Activated CD4-positive, CD25-positive, alpha-beta regulatory T cell (primary cell): ENCODE measurements at places on chromosomes 3 and 15.
A peak's percentile ranks its signal among the peaks of the same experiment; 100 is the strongest.

GRCh38 chr3:36837089-36837488, 72.7 kb upstream of the DCLK3 start:
- no peak for DNase-seq

DNA sequence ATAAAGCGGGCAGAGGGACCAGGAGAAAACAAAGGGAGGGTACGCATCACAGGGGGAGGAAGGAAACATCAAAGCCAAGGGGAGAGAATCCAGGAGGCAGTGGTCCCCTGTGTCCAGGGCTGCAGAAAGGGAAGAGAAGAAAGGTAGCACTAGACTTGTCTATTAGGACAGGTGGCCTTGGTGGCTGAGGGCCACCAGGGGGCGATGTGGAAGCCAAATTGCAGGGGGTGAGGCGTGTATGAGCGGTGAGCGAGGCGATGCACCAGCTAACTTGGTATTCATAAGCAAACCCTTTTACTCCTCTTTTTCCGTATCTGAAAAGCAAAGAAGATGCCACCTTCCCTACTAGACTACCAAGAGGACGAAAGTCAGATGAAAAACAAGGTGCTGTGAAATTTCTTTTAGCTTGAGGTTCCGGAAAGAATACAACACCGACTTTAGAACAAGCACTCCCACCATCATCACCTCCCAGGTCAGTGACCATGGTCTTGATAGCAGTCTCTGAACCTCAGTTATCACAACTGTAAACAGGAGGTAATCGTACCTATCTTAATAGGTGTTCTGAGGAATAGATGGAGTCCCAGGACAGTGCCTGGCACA, 654.4 kb upstream of the ADAMTS9 start:
- DNase-seq = no peak

DNA sequence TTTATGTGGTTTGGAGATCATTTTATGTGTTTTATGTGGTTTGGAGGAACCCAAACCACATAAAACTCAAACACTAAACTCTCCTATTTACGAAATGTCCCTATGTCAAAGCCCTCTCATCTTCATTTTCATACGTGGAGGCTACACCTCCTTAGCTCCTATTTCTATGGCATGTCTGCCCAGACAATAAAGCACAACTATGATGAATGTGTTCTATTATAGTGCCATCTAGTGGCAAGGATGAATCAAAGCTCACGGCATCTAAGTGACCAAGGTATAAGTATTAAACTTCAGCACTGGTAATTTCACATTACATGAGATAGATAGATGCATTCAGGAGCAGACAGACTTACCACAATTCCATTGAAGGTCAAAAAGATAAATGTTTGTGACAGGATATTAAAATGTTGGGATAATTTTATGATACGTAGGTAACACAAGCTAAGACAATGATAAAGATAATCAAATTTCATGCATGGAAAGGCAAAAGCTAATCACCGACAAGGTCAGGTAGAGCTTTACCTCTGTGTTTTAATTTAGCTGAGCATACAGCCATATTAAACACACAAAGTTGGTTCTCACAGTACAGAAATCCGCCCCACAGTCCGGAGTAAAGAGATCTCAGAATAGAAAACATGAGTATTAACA, 130.6 kb upstream of the FHIT start:
- no peak for DNase-seq

DNA sequence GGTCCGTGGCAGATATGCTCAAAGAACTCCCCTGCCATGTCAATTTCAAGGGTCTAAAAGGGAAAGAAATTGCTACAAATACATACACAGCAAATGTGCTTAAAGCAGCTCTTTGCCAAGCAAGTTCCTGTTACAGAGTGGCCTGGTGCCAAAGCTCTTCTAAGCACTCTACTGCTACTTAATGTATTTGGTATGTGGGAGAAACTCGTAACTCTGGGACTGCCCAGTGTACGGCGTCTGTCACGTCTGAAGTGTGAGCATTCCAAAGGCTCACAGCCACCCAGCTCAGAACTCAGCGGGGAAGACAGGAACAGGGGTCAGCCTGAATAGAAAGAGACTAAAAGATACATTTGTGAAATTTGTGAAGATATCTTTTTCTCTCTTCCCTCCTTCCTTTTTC, 54.6 kb downstream of the RBMS3 start:
- DNase-seq = no peak

- no peak for DNase-seq
Observed at GRCh38 chr3:127970966-127971592, 56.0 kb downstream of the KBTBD12 start.

DNA sequence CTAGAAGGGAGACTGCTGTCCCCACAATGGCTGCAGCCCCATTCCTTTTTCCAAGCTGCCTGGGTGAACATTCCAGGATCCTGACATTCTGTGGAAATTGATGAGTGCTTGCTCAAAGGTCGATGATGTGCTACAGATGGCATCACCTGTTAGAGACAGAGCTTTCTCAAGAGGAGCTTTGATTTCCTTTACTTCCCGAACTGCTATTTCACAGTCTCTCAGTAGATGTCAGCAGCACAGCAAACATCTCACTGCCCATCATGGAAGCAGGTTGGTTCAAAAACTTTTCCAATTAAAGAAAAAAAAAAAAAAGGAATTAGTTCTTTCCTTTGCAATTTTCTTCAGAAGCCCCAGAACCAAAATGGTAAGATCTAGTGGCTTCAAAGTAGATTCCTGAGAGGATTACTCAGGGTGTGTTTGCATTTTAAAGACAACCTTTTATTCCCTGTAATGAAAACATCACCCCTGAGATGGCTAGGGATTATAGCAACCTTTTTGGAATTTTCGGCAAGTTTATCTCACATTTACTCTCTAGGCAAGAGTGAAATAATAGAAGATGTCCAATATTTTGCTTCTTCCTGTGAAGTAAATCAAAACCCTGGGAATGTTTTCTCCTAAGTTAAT, 44.8 kb downstream of the POLR2M start:
- DNase-seq = no peak

- no peak for DNase-seq
Observed at GRCh38 chr15:76282465-76282864, 28.8 kb downstream of the ETFA start.

DNA sequence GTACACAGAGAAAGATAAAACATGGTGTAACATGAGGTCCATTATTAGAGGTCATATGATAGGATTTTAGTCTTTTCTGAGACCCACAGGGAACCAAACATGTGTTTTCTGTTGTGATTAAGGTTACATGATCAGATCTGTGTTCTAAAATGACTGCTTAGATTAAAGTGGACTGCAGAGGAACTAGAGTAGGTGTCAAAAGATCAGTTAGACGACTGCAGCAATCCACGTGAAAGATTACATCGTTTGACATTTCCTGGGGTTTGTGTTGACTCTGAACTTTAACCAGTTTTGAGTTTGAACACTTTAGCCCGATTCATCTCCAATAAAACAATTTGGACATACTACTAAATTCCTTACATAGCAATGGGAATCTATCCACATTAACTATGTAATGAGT, 5.1 kb downstream of the MIX23 start:
- DNase-seq = no peak

DNA sequence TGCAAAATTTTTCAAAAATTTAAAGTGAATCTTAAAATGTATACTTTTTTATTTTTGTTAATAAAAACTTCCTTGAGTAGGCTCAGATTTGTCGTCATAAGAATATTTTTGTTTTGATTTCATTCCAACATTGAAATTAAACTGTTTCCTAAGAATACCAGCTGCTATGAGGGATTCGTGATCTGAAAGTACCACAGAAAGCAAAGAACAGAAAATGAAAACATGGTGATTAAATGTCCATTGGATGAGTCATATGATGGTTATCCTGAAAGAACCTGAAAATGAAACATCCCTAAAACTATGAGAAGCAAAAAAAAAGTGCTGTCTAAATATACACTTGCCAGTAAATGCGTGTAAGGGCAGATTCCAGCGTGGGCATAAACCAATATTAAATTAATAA, 143.8 kb downstream of the GMNC start:
- DNase-seq = no peak

DNA sequence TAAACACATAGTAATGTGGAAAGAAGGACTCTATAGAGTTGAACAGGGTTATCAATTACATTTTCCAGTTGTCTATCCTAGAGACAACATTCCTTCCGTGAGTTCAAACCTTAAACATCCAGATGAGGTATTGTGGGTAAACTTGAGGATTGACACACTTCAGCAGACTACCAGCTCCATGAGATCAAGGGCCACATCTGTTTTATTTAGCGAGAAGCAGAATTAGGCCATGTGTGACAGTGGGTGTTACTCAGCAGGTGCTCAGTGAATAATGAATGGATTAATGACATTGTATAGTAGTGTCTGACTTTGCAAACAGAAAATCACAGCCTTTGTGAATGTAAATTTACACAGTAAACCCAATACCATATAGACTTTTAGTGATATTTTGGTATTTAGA, 941.1 kb upstream of the CFAP20DC start:
- no peak for DNase-seq

GRCh38 chr3:37136067-37136466, 38.3 kb downstream of the LRRFIP2 start:
- DNase-seq = no peak

GRCh38 chr15:66893294-66893693, 172.1 kb upstream of the SMAD3 start:
- DNase-seq = no peak

DNA sequence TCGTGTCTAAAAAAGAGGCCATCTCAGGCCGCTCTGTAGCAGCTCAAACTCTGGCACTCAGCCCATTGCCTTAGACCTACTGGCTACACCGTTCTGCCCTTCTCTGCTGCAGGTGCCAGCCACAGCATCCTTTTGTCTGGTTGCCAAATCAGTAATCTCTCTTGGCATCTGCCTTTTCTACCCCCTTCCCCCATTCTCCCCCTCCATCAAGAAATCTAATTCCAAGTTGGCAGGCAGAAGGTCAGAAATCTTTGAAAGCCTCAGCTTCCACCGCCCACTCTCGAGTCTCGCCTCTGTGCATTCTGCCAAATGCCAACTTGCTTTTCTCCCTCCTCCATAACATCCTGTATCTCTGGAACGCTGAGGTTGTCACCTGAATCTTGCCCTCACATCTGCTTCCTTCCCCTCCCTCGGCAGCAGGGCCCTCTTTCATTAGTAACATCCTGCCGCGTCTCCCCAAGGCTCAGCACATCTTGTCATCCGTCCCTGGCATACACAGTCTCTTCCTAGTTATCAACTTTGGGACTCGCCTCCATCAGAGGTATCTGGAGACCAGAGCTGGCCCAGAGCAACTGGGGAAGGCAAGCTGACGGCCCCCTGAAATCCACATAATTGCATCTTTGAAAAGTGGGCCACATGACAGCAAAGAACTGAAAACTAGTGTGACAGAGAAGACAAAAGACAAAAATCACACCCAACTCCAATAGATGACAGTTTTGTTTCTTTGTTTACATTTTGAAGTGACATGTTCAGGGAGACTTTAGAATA, 312.0 kb upstream of the CCDC54 start:
- DNase-seq = no peak

GRCh38 chr3:120772081-120772480, 29.5 kb downstream of the GTF2E1 start:
- no peak for DNase-seq

DNA sequence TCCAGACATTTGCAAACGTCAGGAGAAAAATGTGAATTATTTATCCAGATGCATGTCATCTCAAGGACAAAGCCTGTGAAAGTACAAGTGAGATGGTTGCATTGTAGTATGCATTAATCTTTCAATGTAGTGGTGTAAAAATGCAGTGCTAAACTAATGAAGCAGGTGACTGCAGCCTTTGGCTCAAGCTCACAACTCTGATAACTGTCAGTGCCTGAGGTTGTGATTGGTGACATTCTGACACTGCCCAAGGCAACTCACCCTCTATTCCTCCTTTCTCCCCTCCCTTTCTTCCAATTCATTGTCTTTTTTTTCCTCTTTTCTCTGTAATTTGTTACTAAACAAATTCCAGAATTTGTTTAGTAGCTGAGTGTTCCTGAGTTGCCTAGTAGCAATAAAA, 20.0 kb upstream of the TMOD3 start:
- DNase-seq = no peak

GRCh38 chr15:44666210-44667038, 3.0 kb upstream of the SPG11 start:
- DNase-seq = no peak

- no peak for DNase-seq
Observed at GRCh38 chr15:67188551-67189218, 65.8 kb downstream of the AAGAB start.

DNA sequence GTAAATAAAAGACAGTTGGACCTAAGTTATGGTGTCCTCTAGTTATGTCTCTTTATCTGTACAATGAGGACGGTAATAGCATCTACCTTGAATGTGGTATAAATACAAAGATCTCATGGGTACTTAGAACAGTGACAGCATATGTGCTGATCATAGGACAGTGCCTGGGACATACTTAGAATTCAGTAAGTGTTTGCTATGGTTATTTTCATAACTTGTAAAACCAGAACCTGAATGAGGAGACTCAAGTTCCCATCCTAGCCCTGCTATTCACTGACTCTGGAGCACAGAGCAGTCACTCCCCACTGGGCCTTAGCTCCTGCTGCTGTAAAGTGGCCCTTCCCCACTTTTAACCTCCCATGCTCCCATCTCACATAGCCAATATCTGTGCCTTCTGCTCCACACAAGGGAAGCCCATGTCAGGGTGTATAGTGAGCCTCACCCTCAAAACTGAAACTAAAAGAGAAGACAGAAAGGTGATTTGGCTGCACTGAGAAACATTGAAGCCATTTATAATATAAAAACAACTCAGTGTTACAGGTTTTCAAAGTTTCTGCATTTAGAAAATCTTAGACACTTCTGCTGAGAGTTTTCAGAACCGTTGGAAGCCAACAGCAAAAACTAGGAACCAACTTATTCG, 225.4 kb upstream of the UBE2E2 start:
- no peak for DNase-seq

GRCh38 chr3:98843266-98843959, 58.1 kb downstream of the DCBLD2 start:
- DNase-seq = no peak

GRCh38 chr15:38690719-38691332, 126.2 kb upstream of the RASGRP1 start:
- DNase-seq = peak; percentile 56

DNA sequence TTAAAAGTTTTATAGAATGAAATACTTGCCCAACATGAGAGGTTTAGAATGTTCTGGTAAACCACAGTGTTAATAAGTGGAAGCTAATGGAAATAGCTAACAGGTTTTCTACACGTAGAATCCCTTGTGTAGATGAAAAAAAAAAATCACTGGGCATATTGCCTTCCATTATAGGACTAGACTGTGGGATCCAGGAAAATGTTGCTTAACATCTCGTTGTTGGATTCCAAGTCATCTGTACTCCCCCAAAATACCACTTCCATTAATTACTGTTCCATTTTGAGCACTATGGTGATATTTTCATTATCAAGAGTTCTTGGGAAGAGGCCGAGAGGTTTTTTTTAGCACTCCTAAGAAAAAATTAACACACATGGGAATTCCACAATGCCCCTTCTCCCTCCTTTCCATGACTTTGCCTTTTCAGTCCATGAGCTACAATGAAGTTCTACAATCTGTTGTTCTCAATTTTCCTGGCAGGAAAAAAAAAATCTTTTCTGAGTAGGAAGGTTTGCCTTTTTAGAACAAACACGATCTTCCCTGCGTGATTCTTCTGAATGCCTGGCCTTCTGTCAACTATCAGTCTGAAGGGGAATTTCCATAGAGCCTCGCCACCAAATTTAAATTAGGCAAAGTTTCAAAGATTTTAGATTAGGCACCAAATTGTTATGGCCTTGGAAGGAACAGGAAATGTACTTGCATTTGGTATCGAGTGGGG, 74.4 kb upstream of the CTDSPL start:
- DNase-seq = no peak

- DNase-seq = no peak
Observed at GRCh38 chr3:12187448-12188327, 29.0 kb upstream of the TIMP4 start.
